ENCODE measurements at places on chromosomes 4 and X.

DNA sequence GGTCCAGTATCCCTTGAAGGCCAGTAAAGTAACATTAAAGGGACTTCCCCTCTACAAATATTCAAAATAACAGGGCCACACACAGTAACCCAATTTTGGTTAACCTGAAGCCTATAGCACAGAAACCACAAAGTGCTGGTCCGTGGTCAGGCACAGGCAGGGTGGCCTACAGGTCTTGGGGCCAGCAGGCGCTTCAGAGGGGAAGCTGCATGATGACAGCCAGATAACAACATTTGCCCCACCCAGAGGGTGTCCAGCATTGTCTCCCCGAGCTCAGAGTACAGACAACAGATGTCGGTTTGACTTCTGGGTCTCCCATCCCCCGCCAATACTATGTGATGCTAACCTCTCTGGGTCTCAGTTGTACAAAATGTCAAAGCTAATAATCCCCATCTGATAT lies 51.1 kb downstream of the SH3KBP1 start:
- DNase-seq = no peak

- DNase-seq = no peak
Observed at GRCh38 chr4:7030856-7031255, 12.3 kb upstream of the TADA2B start.

- DNase-seq = no peak
Observed at GRCh38 chrX:150478496-150479492, 89.6 kb upstream of the MTM1 start.

- no peak for DNase-seq
Observed at GRCh38 chr4:145298885-145299284, 118.5 kb upstream of the OTUD4 start.

- no peak for DNase-seq
Observed at GRCh38 chr4:16187455-16187854, 38.8 kb downstream of the TAPT1 start.

- no peak for DNase-seq
Observed at GRCh38 chr4:128009428-128009827, 44.2 kb downstream of the ABHD18 start.

- no peak for DNase-seq
Observed at GRCh38 chr4:78653655-78654054, 102.1 kb downstream of the ANXA3 start.

DNA sequence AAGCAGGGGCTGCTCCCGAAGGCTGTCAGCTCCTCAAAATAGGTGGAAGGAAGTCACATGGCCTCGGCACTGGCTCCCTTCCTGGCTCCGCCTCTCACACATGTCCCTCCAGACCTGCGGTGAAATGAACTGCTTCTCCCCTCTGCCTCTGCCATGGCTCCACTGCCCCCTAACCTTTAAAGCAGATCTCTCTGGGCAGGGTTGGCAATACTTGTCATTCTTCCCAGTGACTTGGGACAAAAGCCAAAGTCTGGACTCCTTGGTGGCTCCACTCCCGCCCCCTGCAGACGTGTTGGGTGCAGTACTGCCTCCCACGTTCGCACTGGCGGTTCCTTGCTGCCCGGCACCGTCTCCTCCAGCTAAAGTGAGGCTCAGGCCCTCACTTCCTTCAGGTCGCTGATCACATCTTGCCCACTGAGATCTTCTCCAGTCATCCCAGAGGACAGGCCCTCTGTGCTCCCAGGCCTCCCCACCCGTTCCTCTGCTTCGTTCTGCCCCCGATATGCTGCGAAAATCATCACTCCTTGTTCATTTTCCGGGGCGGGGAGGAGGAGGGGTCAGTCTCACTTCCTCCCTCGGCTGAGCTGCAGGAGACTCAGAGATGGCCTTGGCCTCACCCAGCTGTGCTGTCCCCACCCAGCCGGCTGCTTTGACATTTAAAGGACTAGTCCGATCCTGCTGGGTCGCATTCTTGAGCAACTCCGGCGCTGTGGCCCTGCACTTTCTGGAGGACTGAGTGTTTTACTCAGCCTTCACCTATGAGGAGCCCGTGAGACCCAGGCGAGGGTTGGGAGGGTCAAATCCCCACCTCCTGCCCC lies 97.4 kb downstream of the PHKA2 start:
- no peak for DNase-seq

GRCh38 chrX:103063191-103063845 lies 653 bp downstream of the BEX1 start:
- DNase-seq = no peak

- DNase-seq = no peak
Observed at GRCh38 chr4:62676962-62677361, 1476.8 kb downstream of the ADGRL3 start.

DNA sequence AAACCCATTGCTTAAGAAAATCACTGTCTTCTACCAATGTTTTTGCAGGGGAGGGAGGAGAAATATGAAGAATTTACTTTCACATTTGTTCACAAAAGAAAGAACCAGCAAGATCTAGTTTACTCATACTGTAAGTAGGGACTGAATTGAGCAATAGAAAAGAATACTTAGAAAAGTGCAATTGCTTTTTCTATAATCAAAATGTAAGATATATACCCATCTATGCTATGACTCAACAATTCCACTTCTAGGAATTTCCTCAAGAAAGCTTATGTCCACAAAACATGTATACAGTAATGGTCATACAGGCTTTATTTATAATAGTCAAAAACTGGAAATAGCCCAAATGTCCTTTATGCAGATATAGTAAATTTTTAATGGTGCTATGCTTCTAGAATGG lies 196.4 kb downstream of the LRBA start:
- DNase-seq = no peak

- no peak for DNase-seq
Observed at GRCh38 chr4:41069838-41070237, 144.5 kb downstream of the APBB2 start.

DNA sequence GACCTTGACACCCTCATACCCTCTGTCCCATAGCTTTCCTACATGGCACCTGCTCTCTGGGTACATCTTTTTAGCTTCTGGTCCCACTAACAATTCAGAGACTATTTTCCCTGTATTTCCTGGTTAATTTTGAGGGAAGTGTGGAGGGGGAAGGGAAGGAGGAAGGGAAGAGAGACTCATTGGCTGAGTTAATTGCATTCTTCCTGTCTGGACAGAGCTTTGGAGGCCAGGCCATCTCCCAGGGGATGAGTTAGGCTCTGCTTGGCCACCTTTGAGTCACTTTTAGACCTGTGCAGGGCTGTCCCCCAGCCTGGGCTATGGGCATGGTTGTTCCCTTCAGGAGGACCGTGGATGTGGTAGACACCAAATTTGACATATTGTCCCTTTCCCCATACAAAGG lies 167.9 kb upstream of the PGRMC2 start:
- no peak for DNase-seq

DNA sequence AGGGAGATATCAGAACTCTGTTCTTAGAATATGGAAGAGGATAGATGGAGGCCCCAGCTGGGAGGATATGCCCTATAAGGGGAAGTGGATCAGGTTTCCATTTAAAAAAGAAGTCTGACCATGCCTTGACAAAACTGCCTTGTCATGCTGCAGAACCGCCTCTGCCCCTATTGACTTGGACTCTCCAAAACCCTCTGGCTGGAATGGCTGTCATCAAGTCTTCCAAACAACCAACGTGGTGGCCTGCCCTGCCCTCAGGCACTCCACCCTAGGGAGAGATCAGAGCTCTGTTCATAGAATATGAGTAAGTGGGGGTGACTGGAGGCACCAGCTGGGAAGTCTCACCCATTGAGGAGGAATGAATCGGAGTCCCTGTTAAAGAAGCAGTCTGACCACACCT lies 114.9 kb downstream of the VSIG4 start:
- DNase-seq = no peak

DNA sequence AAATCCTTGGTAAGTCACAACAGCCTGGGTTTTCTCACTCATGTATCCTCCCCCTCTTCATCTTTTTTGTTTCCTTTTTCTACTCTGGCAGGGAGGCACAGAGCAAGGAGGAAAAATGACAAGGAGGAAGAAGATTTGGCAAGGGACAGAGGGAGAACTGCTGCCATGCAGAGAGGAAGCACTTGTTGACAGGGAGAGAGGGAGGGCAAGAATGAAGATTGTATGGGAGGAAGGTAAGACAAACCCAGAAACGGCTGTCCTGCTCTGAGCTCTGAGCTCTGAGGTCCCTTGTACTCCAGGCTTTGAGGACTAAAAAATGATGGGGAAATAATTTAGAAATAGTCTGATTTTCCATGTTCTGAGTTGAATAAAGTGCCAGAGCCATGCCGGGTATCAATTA lies 123.9 kb downstream of the DCHS2 start:
- no peak for DNase-seq

- DNase-seq = no peak
Observed at GRCh38 chrX:39337451-39337850, 536.2 kb downstream of the MID1IP1 start.

DNA sequence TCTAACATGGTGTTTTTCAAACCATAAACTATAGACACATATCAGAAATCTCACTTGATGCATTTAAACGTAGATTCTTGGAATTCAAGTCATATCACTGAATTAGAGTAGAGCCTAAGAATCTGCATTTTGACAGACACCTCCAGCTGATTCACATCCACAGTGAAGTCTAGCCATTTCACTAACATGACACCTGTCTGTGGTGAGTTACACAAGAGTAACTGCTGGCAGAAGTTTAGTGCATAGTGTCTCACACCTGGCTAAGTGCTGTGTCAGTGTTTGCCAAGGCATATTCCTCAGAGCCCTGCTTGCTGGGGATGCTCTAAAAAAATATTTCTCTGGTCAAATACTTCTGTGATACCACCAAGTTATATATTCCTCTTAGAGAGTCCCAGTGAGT lies 237.5 kb upstream of the DIAPH2 start:
- DNase-seq = no peak

GRCh38 chrX:27598312-27598711 lies 8.2 kb downstream of the DCAF8L2 start:
- no peak for DNase-seq

DNA sequence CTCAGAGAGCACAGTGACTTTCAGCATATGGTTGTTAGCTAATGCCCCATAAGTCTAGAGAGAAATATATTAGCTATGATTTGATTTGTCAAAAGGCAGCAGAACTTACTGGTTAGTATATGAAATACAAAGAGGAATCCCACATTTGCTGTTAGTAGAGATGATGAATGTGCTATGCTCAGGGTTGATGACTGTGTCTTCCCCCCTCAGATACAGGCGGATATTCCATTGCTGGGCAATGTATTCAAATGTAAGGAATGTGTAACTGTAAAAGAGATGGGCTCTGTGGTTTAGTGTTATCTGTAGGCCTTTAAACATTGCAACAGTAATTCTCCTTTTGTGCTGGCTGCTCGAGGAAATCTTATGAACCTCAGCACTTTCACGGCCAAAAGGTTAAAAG lies 528.9 kb upstream of the ARX start:
- DNase-seq = no peak

DNA sequence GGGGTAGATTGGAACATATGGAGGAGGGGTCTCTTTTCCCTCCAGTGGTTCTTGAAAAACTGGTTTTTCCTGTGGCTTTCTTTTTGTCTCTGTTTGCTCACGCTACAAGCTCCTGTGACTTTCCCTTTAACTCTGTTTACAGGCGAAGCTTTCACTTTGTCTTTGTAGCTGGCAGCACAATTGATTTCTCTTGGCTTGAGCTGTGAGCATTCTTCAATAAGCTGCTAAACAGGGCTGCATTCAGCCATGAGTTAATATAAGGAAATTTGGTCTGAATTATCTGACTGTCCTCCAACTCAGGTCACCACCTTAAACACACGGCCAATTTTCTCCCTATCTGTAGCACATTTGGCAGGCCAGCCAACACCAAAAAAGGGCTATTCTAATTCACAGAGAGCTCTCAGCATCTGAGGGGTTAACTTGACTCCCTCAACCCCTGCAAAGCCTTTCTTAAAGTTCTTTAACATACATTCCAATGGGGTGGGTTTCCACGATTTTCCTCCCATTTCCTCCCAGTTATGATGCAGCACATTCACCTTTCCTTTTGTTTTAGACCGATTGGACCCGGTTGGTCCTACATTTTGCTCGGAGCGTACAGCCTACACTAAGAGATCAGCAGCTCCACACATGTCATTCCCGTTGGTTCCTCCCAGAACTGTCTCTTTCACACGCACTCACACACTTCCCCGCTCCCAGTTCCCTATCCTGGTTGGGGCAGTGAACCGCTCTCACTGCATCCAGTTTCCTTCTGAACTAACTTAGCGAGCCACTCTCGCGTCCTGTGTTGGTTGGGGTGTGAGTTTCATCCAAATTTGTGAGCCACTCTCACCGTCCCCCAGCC lies 45.4 kb downstream of the UGT2A3 start:
- no peak for DNase-seq

DNA sequence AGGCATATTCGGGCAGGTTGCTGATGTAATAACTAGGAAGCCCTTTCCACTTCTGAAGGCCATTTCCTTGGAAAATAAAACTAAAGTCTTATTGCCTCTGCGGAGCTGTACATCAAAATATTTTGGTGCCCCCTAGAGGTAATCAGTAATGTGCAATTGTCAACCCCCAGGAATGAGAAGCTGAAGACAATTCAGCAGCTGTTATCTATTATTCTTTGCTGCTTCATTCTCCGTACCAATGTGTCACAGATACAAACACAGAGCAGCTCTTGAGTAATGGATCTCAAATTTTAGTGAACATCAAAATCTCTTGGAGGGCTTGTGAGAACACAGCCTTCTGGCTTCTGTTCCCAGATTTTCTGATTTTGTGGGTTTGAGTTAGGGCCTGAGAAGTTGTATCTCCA lies 3.5 kb upstream of the SLIT2 start:
- no peak for DNase-seq

DNA sequence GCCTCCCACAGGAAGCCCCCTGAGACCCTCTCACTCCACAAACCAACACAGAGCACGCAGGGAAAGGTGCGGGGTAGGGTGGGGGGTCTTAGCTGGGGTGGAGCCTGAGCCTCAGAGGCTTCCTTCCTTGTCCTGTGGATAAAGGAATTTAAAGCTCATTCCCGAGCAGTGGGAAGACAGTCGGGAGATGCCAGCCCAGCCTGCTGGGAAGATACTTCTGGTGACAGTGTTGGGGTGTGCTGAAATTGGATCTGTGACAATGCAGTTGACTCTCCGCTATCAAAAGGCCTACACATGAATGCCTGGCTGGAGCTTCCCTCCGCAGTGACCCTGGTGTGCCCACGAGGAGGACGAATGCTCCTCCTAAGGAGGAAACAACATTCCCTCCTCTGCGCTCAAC lies 45.5 kb downstream of the JAKMIP1 start:
- DNase-seq = no peak

DNA sequence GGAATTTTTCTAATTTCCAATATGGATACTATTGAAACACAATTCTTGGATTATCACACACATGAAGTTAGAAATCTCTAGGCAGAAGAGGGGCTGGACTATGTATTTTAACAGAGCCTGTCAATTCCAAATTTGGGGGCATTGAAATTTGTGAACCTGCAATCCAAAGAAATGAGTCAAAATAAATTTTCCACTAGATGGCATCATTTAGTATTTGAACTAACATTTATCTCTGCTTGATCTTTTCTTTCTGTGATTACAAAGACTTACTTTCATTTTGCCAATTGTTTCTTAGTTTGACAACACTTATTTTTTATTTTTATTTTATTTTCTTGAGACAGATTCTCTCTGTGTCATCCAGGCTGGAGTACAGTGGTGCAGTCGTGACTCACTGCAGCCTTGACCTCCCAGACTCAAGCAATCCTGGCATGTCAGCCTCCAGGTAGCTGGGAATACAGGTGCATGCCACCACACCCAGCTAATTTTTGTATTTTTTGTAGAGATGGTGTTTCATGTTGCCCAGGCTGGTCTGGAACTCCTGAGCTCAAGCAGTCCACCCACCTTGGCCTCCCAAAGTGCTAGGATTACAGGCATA lies 2.7 kb upstream of the PYURF start:
- no peak for DNase-seq

All from activated CD8-positive, alpha-beta memory T cell treated with anti-CD3 and anti-CD28 coated beads for 1 hour (primary cell).